CD4-positive, alpha-beta T cell treated with Interferon alpha-2 for 1 hour (primary cell): ENCODE measurements at places on chromosomes 1 and 21.

DNA sequence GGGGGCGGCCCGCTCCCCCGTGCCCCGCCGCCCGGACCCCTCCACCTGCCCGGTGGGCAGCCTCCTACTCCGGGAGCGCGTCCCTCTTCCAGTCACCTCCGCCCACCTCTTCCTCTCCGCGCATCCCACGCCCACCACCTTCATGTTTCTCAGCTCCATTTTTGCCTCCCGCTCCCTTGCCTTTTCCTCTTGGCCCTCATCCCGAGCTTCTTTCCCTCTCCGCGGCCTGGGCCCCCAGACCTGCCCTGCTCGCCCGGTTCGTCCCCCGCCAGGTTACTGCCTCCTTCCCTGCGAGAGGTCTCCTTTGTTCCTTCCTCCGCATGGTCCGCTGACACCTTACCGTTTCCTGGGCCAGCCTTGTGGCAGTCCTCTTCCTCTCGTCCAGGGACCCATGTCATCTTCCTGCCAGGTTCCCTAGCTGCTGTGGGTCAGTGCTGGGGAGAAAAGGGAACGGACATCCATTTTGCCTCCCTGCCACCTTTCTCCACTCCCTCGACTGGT, 563 bp downstream of the QSOX1 start:
- DNase-seq, result no peak

DNA sequence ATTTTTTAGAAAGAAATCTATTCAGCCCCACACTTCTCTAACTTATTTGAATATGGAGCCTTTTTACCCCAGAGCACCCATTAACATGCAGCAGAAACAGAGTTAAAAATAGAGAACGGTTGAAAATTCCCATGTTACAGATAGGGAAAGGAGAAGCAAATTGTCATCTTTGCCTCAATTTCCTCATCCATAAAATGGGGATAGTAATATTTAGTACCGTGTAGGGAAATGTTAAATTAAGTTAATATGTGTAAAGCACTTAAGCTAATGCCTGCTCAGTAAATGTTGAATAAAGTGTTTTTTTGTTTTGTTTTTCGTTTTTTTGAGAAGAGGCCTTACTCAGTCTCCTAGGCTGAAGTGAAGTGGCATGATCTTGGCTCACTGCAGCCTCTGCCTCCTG, 50.3 kb downstream of the NAV1 start:
- DNase-seq, result no peak

DNA sequence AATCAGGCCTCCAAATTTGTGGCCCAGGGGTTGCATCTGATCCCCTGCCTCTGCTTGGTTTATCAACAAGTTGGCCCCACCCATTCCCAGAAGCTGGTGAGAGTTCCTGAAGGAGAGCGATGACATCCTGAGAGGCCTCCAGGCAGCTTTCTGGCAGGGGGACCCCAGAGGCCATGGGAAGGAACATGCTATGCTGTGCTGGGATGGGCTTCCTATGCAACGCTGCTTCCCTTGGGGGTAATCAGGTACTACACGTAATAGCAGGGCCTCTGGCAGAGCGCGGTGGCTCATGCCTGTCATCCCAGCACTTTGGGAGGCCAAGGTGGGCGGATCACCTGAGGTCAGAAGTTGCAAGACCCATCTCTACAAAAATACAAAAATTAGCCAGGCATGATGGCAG, 8.4 kb upstream of the MTF1 start:
- DNase-seq, result no peak

DNA sequence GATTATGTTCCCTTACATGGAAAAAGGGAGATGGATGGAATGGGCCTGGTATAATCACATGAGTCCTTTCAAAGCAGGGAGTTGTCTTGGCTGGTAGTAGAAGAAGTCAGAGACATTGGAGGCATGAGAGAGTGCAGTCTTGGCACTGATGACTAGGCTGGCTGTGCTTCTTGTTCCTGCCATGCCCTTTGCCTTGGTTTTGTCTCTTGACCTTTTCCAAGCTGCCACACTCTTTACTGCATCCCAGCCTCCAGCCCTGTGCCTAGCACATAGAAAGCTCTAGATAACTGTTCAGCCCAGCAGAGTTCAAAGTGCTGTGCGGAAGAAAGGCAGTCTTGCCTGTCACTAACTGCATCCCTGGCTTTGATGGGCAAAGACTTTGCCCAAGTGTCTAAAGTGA, 412.6 kb downstream of the PRDM2 start:
- no peak for DNase-seq

DNA sequence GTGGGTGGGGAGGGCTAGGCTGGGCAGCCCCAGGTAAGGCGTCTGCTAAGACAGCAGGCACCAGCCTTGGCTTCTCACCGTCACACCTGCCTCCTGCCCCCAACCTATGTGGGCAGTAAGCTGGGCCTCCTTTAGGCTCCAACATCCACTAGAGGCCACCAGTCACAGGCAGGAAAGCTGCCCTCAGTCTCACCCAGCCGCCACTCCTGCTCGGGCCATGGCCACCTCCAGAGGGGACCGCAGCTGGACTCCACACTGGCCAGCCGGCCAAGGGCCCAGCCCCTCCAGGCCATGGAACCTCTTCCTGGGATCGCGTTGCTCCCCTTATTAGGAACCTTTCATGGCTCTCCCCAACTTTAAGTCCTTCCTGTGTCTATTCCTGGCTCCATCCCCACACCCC, 74.5 kb downstream of the MRPL37 start:
- DNase-seq, result no peak

GRCh38 chr1:178450871-178451270, 45.9 kb downstream of the CLEC20A start:
- no peak for DNase-seq
